ENCODE measurements at places on chromosomes 11 and 22.

GRCh38 chr22:25021409-25021808, 68.9 kb downstream of the KIAA1671 start:
- no peak for DNase-seq

DNA sequence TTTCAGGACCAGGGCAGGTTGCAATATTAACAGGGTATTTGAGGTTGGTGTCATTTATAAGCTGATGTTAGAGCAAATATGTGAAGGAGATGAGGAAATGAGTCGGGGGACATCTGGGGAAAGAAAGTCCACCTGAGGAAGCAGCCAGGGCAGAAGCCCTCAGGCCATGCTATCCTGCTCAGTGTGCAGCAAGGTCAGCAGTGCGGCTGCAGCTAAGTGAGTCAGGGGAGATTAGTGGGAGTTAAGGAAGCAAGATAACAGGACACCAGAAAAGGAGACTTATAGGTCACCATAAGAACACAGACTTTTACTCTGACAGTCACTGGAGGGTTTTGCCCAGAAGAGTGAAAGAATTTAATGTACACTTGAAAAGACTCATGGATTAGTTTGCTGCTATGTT, 468.9 kb downstream of the NTM start:
- DNase-seq, result no peak

GRCh38 chr11:86034710-86035109, 34.2 kb downstream of the PICALM start:
- DNase-seq, result no peak

GRCh38 chr22:40449676-40450035, 79.3 kb downstream of the SGSM3 start:
- DNase-seq, result no peak

DNA sequence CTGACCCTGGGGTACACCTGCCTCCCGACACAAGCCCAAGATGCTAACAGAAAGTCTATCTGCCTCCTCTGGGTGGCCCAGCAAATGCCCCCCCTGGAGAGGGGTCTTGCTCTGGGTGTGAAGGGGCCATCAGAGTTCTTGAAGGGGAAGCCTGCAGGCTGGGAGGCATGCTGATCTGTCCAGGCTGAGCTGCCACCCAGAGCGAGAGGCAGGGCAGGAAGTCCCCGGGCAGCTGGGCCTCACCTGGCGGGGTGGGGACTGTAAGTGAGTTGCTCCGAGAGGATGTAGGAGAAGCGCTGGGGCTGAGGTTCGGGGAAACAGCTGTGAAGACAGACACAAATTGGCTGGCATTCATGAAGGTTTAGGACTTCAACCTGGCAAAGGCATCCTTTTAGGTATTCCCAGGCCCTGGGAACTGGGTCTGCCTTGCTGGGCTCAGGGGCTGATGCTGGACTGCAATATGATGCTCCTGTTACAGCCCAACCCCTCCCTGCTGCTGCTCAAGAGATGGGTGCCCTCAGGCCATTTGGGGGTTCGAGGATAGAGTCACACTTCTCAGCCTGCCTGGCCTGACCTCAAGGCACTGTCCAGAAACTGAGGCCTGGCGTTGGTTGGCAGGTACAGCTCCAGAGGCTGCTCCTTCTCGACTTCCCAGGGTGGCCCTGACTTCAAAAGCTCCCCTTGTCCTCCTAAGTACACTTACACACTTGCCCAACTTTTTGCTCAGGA, 60.2 kb upstream of the LYVE1 start:
- DNase-seq, result no peak

DNA sequence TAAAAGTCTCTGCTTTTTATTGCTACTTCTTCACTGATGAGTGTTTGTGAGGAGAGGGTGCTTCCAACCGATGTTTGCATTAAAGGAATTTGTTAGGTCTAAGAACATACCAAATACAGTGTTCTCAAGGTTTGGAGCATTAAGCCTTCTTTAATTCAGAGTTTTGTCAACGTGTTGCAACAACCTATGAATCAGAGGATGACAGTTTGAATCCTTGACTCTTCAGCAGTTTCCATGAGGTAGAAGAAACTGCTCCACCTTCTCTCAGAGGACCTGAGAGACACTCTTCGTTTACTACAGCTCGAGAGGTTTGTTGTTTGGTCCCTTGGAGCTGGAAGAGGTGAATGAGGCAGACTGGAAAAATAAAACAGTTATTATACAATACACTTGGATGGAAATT, 55.7 kb downstream of the NCAM1 start:
- DNase-seq, result no peak

GRCh38 chr22:38718414-38718813, 12.7 kb downstream of the GTPBP1 start:
- no peak for DNase-seq

DNA sequence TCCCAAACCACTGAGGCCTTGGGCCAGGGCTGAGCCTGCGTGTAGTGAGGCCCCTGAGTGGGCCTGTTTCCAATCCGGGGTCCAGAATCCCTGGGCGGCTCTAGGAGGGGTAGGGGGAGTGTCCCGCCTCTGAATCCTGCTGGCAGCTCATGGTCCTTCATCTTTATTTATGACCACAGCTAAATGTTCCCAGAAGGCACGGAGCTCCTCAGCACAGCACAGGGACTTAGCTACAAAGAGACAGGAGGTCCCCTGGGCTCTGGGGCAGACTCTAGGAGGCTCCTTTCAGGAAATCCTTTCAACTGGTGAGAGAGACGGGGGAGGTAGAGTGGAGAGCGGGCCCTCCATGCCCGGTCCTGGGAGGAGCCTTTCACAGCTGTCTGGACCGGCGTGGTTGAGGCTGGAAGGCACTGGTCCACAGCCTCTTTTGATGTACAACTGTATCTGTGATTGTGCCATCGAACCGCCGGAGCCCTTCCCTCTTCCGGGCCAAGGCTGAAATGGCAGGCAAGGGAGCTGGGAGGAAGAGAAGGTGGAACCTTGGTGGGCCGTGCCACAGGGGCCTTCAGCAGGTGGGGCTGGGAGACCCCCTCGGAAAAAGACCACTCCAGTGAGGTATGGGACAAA, 46.8 kb downstream of the SCUBE1 start:
- no peak for DNase-seq

GRCh38 chr11:108916290-108916689, 251.4 kb downstream of the DDX10 start:
- no peak for DNase-seq
